Foreskin keratinocyte (primary cell): ENCODE measurements at places on chromosomes 4 and X. TPM values are rescaled to one million over a fixed set of nuclear protein-coding genes. Genes with fewer than 3 reads are reported as not detected.

Gene USP17L13
- not detected in 2 replicates for polyA plus RNA-seq

Gene MTHFD2L
- polyA plus RNA-seq, result 3.5 and 10.8 TPM in 2 replicates

Gene NHSL2
- 0.06 and 0.07 TPM in 2 replicates for polyA plus RNA-seq

Gene TCEAL4
- polyA plus RNA-seq, result 146 and 159 TPM in 2 replicates

Gene AP1AR
- polyA plus RNA-seq, result 4.4 and 5.6 TPM in 2 replicates

Gene ARSJ
- polyA plus RNA-seq, result 2.5 and 3.9 TPM in 2 replicates

Gene CLDN34
- 0.09 TPM in 1 of 2 replicates, not detected in the other for polyA plus RNA-seq

Gene NPY1R
- polyA plus RNA-seq, result 0.03 TPM in 1 of 2 replicates, not detected in the other

Gene GPR50
- not detected in 2 replicates for polyA plus RNA-seq

Gene PHKA1
- 3.1 and 3.7 TPM in 2 replicates for polyA plus RNA-seq

Gene GC
- not detected in 2 replicates for polyA plus RNA-seq

Gene TLR1
- 0.06 and 0.07 TPM in 2 replicates for polyA plus RNA-seq

Gene CENPVL1
- polyA plus RNA-seq, result not detected in 2 replicates

Gene RAB40AL
- not detected in 2 replicates for polyA plus RNA-seq

Gene MAGEA2
- polyA plus RNA-seq, result not detected in 2 replicates

Gene MAGEC1
- polyA plus RNA-seq, result not detected in 2 replicates

Gene CXorf65
- polyA plus RNA-seq, result not detected in 2 replicates

Gene CLNK
- polyA plus RNA-seq, result not detected in 2 replicates

Gene FANCB
- 3.0 and 3.2 TPM in 2 replicates for polyA plus RNA-seq

Gene CXorf49
- not detected in 2 replicates for polyA plus RNA-seq

Gene SPARCL1
- not detected in 2 replicates for polyA plus RNA-seq
